ENCODE measurements at places on chromosomes 3 and 15.
A peak's percentile ranks its signal among the peaks of the same experiment; 100 is the strongest.

DNA sequence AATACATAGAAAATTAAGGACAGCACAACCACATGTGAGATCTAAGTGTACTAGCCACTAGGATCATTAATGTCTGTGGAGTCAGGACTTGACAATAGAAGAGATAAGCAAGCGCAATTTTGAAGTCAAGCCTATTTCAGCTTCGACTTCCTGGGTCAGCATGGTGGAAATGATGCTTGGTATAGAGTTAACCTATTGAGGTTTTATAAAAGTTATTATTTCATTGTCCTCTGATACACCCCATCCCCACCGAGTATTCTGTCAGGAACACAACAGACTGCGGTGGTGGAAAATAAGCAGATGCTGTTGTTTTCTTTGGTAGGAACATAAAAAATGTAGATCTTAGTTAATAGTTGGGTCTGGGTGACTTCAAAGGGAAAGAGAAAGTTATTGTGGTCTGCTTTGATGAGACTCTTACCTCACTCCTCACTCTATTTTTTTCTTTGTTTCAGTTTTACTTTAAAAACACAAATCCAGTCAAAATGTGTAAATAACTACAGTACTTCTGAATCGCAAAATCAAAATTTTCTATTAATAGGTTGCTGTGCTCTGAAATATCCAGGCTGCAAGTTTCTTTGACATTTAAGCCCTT, 82.1 kb downstream of the IL5RA start:
- no peak for DNase-seq

GRCh38 chr3:152291649-152292066, 22.9 kb downstream of the MBNL1 start:
- DNase-seq, result no peak

DNA sequence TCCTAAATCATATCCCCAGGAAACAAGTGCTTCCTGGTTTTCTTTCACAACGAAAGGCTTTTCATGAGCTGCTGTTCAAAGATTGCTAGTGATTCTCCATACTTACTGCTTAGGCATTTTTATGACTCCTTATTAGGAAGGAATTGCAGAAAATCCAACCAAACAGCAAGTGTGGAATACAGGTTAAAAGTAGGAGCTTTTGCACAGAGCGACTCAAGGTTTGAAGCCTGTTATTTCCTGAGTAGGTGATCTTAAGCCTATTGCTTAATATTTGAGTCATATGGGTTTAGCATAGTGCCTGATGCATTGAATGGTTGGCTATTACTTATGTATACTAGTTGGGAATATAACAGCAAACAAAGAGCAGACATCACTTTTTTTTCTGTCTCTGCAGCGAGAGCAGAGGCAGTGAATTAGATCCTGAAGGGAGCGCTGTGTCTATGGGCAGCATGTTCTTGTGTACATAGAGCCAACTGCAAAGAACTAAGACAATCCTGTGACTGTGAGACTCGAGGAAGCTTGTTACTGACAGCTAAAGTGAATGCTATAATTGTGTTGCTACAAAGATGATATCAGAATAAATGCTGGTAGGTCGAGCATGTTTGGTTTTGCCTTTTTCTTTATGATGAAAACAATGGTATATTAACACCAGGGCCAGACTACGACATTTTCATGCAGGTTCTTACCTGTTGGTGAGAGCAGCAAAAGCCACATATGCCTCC, 6.3 kb downstream of the TM4SF1 start:
- DNase-seq, result no peak

DNA sequence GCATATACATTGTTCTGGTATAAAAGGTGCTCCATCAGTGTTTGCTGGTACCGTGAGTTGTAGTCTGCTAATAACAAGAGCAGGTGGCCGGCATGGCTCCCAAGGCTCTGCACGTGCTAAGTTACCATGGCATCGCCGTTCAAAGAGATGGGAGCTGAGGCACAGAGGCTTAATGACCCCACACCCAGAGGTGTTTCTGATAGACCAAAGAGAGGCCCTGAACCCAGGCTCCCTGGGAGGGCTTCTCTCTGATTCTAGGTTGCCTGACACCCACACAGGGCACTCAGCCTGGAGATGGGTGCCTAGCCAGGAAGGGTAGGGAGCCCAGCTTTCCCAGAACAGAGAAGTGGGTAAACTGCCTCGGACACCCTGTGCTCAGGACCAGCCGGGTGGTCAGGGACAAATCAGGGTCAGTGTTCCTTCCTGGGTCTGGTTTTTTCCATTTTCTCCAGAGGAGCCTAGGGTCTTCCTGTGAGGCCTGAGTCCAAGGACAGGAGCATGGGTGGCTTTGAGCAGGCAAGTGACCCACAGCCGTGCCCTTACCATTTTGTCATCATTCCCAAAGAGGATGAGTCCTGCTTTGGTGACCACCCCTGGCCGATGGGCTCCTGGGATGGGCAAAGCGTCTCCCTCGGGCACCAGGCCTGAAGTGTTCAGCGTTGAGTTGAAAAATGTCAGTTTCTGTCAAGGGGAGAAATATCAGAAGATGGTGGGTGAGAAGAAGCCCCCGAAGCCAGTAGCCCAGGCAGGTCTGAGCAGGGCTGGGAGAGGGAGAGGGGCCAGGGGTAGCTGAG, 27.3 kb downstream of the ALDH1L1 start:
- peak; percentile 50 for DNase-seq

GRCh38 chr3:2661078-2661477, 449.1 kb downstream of the IL5RA start:
- no peak for DNase-seq

GRCh38 chr3:197847866-197848401, 56.9 kb downstream of the LRCH3 start:
- no peak for DNase-seq

GRCh38 chr3:128665362-128666021, 14.9 kb upstream of the RPN1 start:
- no peak for DNase-seq

- no peak for DNase-seq
Measured at GRCh38 chr3:140206196-140207040, 271.4 kb downstream of the CLSTN2 start.

GRCh38 chr3:105417525-105418289, 51.0 kb downstream of the ALCAM start:
- DNase-seq, result no peak

- no peak for DNase-seq
Measured at GRCh38 chr3:100289339-100289738, 28.5 kb downstream of the TBC1D23 start.

- no peak for DNase-seq
Measured at GRCh38 chr3:140224307-140224706, 289.3 kb downstream of the CLSTN2 start.

Measured in type B pancreatic cell (in vitro differentiated cells).